ENCODE measurements at places on chromosomes 11 and 22.

DNA sequence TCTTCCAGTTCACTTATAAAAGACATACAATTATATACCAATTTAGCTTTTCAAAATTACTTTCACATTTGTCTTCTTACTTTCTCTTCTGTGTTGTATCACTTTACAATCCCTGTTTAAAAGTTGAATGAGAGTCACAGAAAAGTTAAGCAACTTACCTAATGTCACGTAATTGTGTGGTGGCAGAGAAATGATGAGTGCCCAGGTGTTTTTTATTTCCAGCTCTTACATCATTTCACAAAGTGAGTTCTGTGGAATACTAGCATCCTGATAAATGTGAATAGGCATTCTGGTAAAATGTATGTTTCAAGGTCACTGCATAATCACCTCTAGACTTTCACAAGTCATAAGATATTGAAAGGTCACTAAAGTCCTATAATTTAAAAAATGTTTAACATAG, 133.0 kb upstream of the FIBIN start:
- DNase-seq, result no peak

DNA sequence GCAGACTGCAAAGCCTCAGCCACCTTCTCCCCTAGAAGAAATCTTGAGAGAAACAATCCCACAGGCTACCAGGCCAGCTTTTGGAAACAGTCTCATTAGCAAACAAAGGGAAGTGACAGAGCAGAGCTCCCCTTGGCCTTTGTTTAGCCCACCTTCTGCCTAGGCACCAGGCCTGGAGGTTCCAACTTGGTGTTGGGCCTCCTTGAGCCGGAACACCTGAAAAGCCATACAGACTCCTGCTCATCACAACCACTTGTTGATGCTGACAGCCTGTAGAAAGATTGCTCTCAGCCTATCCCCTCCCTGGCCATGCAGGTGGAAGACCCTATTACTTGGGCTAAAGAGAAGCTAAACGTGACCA, 26.6 kb downstream of the KCNQ1OT1 start:
- DNase-seq, result no peak

DNA sequence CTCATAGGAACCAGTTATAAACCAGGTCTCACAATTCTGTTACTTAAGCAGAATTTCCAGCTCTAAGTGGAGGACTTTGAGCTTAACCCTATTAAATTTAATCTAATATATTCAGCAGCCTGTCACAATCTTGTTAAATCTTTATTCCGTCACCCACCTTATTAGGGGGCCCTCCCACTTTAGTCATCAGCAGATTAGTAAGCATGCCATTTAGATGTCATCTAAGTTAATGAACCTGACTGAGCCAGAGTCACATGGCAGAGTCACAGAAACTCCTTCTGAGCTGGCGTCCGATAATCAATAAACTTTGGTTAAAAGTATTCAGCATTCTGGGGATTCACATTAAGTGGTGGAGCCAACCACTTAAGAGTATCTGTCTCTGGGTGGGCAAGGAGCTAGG, 35.1 kb downstream of the TTC12 start:
- no peak for DNase-seq

DNA sequence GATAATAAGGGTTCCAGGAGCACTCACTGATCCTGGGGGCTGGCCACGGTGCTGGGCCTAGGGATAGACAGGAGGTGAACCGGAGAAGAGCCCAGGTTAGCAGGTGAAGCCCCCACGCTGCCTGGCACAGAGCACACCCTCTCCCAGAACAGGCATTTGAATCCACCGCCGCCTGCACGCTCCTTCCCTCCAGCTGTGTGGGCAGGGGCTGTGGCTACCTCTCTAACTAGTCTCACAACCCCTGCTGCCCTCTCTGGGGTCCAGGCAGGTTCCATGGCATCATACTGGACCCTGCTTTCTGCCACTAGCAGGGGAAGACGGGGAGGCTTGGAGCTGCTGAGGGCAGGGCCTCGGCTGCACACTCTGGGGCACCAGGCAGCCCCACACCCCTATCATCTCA, 358.0 kb downstream of the CTTN start:
- DNase-seq, result no peak

DNA sequence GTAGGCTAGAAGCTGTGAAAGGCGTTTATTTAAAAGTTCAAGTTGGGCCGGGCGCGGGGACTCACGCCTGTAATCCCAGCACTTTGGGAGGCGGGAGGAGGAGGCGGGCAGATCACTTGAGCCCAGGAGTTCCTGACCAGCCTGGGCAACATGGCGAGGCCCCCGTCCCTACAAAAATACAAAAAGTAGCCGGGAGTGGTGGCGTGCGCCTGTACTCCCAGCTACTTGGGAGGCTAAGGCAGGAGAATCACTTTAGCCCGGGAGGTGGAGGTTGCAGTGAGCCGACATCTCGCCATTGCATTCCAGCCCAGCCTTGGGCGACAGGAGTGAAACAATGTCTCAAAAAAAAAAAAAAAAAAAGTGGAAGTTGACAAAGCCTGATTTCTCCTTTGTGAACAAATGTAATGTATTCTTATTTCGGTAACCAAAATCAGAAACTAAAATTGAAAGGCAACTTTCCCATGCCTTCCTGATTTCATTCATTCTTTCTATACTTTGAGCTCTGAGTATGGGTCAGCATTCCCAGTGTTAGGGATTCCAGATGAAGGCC, 825 bp downstream of the PTPMT1 start:
- no peak for DNase-seq

DNA sequence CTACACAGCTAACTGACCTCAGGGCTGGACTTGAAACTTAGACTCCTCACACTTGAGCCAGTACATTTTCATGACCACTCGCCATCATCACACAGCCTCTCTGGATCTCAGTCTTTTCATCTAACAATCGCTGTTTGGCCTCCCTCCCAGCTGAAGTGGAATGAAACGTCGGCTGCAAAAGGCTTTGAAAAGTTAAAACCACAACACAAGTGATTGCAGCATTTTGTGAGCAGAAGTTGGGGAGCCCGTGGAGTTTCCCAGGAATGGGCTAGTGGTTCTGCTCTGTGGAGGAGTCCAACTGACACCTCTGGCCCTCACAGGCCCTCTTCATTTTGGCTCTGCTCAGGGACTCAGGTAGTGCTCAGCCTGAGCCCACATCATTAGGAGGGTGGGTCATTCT, 35.9 kb upstream of the TRIM29 start:
- DNase-seq, result no peak

- no peak for DNase-seq
Observed at GRCh38 chr22:22728382-22728781, 84.0 kb downstream of the GGTLC2 start.

All from activated naive CD4-positive, alpha-beta T cell (primary cell).